Suprapubic skin (tissue), 4 donors: ENCODE measurements at places on chromosomes 3 and 15. TPM values are rescaled to one million over a fixed set of nuclear protein-coding genes. Genes with fewer than 3 reads are reported as not detected.

Gene MUC20
- 0.81 TPM for total RNA-seq

Gene SLC2A2
- not detected for total RNA-seq

Gene GP9
- not detected for total RNA-seq

Gene LYZL4
- not detected for total RNA-seq

Gene PARP14
- 9.6 TPM for total RNA-seq

Gene CLDN18
- not detected for total RNA-seq

- no peak overlapping the region for H3K4me3 ChIP-seq
- no peak for DNase-seq
- H3K27ac ChIP-seq: no peak overlapping the region
- no peaks in the 10 kb centered on the region for H3K27me3 ChIP-seq
Observed at GRCh38 chr15:90459368-90459767, 70.4 kb upstream of the CRTC3 start.

- no peak overlapping the region for H3K4me3 ChIP-seq
- H3K36me3 ChIP-seq: no peaks in the 10 kb centered on the region
- no peaks in the 10 kb centered on the region for H3K4me1 ChIP-seq
- no peak for DNase-seq
Observed at GRCh38 chr3:156160647-156161046, 40.3 kb downstream of the KCNAB1 start.

DNA sequence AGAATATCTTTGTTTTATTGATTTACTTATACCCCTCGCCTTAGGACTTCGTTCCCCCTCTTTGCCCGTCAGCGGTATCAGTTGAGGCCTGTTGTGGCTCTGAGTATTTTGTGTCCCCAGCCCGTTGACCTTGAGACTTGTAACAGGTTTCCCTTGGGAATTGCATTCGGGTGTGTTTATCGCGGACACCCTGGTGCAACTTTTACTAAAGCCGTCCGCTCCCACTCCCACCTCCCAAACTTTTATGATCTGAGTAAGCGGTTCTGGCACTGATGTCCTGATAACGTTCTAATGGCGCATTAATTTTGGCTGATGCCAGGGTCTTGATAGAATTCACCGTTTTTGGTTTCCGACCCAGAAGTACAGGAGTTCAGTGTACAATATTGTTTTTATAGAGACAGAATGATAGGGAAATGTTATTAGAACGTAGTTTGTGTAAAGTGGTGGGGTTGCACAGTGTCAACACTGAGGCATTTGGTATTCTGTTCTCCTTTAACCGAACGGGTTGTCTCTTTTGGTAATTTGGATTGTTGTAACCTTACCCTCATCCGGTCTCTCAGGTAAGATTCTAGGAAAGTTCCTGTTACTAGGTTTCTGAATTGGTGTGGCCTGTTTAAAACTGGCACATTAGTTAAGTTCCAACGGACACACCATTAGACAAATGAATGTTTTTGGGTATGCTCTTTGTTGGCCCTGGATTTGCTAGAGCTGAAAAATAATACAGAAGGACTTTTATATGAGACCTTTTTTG lies 47.8 kb downstream of the OIP5 start:
- H3K36me3 ChIP-seq: peaks cover 37% of the 10 kb centered on the region
- H3K27ac ChIP-seq: peak overlapping the region; percentile 89
- DNase-seq: no peak
- H3K4me1 ChIP-seq: peaks cover 35% of the 10 kb centered on the region

GRCh38 chr15:39999538-40000200 lies 39.3 kb downstream of the SRP14 start:
- no peak overlapping the region for H3K4me3 ChIP-seq
- H3K36me3 ChIP-seq: peaks cover 70% of the 10 kb centered on the region
- no peak overlapping the region for H3K27ac ChIP-seq
- H3K4me1 ChIP-seq: no peaks in the 10 kb centered on the region

- no peak overlapping the region for H3K4me3 ChIP-seq
- no peaks in the 10 kb centered on the region for H3K27me3 ChIP-seq
- H3K4me1 ChIP-seq: no peaks in the 10 kb centered on the region
- no peak overlapping the region for H3K27ac ChIP-seq
- DNase-seq: no peak
Observed at GRCh38 chr15:37517191-37517895, 417.0 kb upstream of the MEIS2 start.

- no peaks in the 10 kb centered on the region for H3K4me1 ChIP-seq
- no peaks in the 10 kb centered on the region for H3K27me3 ChIP-seq
- no peak overlapping the region for H3K4me3 ChIP-seq
- no peak overlapping the region for H3K27ac ChIP-seq
- DNase-seq: no peak
- no peaks in the 10 kb centered on the region for H3K36me3 ChIP-seq
Observed at GRCh38 chr15:36926427-36926825, 173.9 kb downstream of the MEIS2 start.

DNA sequence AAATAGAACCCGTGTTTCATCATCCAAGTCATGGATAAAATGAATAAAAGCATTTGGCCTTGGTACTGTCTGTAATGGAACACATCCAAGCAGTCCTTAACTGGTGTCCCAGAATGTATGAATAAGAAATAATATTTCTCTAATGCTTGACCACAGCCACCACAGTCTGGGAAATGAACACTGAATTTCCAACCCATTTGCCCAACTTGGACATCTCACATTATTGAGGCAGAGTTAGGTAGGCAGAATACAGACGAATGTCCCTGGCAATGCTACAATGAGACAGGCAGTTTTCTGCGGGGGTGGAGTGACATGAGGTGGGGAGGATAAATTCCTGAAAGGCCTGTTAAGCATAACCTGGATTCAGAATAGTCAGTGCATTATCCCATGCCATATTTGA lies 245.7 kb downstream of the ZIC1 start:
- no peak overlapping the region for H3K27ac ChIP-seq
- no peaks in the 10 kb centered on the region for H3K27me3 ChIP-seq
- H3K4me1 ChIP-seq: no peaks in the 10 kb centered on the region
- no peak for DNase-seq
- no peak overlapping the region for H3K4me3 ChIP-seq
